ENCODE measurements at places on chromosomes 12 and 14. TPM values are rescaled to one million over a fixed set of nuclear protein-coding genes. Genes with fewer than 3 reads are reported as not detected.
A peak's percentile ranks its signal among the peaks of the same experiment; 100 is the strongest.

DNA sequence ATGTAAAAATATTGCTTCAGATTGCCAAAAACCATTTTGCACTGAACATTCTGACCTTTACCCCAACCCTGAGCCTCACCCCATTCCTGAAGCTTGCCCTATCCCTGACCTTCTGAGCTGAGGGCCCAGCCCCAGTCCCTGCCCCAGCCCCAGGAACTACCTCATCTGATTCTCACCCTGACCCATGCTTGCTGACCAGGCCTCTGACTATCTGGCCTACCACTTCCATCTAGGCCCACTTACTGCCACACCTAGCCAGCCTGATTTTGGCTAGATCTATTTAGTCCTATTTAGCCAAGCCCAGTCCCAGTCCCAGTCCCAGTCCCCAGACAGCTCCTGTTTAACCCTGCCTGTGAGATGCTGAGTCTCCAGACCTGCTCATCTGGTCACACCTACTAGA, 33.6 kb downstream of the OR10P1 start:
- peak overlapping the region; percentile 66 for H3K27ac ChIP-seq
- no peaks in the 10 kb centered on the region for H3K36me3 ChIP-seq
- peaks cover 5% of the 10 kb centered on the region for H3K4me1 ChIP-seq
- no peak for DNase-seq
- H3K4me3 ChIP-seq: no peak overlapping the region

DNA sequence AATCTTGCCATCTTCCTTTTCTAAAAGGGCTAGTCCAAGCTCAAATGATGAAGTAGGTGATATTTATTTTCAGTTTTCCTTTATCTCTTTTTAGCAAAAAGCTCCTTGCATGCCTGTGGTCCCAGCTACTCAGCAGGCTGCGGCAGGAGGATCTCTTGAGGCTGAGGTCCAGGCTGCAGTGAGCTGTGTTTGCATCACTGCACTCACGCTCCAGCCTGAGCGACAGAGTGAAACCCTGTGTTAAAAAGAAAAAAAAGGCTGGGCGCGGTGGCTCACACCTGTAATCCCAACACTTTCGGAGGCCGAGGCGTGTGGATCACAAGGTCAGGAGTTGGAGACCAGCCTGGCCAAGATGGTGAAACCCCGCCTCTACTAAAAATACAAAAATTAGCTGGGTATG, 5.0 kb downstream of the TMEM116 start:
- H3K36me3 ChIP-seq: peaks cover 3% of the 10 kb centered on the region
- peaks cover 34% of the 10 kb centered on the region for H3K4me1 ChIP-seq
- no peaks in the 10 kb centered on the region for H3K27me3 ChIP-seq
- no peak overlapping the region for H3K4me3 ChIP-seq
- peak overlapping the region; percentile 83 for H3K27ac ChIP-seq

Gene KRT7
- 18.2 TPM for total RNA-seq

DNA sequence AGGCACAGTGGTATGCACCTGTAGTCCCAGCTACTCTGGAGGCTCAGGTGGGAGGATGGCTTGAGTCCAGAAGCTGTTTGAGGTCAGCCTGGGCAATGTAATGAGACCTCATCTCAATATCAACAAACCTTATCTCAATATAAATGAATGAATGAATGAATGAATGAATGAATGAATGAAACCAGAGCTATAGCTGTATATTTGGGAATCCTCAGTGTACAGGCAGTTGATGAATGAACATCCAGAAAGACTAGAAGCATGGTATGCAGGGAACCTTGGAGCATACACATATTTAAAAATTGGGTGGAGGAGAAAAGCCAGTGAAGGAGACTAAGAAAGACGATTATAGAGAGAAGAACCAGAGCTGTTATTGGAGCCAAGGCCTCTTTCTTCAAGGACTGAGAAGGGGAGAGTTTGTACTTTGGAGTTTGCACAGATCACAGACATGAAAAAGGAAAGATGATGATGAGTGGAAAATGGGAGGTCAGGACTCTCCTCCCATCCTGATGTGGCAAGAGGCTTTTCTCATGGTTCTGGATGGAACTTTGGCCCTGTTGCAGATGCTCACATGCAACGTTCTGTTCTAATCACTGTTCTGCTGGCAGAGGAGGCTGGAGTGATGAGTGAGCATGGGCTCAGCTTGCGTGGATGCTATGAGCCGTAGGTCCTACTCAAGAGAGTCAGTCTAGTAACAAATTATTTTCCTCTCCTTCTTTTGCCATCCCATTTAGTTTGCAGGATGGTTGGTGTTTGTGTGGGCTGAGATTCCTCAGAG, 114.4 kb downstream of the PRKCH start:
- no peak overlapping the region for H3K4me3 ChIP-seq
- H3K27ac ChIP-seq: no peak overlapping the region
- peaks cover 21% of the 10 kb centered on the region for H3K4me1 ChIP-seq

DNA sequence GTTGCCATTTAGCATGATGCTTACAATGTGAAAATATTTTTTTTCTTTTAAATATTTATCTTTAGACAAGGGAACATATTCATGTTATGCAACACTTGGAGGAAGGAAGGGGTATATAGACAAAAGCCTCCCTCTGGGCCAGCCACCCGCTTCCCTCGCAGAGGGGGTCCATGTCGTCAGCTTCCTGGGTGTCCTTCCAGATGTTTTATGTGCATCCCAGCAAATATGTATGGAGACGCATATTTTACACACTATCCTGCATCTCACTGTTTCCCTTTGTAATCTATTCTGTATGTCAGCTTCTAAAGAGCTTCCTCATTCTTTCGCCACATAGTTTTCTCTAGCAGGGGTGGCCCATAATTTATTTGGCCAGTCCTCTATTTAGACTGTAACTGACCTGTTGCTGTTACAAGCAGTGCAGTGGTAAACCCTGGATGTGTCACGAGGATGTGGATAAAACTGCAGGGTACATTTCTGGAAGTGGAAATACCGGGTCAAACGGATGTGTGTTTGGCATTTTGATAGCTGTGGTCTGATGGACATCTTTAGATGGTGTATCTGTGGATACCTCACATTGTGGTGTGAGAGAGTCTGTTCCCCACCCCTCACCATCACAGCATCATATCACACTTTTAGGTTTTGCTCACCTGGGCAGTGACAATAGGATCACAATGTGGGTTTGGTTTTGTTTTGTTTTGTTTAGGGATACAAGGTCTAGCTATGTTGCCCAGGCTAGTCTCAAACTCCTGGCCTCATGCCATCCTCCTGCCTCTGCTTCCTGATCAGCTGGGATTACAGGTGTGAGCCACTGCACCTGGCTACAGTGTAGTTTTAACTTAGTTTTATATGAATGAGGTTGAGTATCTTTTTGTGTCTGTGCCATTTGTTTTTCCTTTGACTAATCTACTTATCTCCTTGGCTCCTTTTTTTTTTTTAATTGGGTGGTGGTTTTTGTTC, 31.6 kb downstream of the FAM222A start:
- no peak overlapping the region for H3K27ac ChIP-seq
- no peaks in the 10 kb centered on the region for H3K36me3 ChIP-seq
- no peak overlapping the region for H3K4me3 ChIP-seq
- peaks cover 5% of the 10 kb centered on the region for H3K27me3 ChIP-seq
- peaks cover 5% of the 10 kb centered on the region for H3K4me1 ChIP-seq

DNA sequence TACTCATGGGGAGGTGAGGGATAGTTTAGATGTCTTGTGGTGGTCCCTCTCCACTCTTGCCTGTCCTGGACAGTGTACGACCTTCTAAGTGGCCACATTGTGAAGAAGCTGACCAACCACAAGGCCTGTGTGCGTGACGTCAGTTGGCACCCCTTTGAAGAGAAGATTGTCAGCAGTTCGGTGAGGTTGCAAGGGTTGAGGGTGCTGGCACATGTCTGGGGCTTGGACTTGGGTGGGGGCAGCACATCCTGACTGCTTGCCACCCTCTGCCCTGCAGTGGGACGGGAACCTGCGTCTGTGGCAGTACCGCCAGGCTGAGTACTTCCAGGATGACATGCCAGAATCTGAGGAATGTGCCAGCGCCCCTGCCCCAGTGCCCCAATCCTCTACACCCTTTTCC, 7.6 kb upstream of the FITM1 start:
- no peaks in the 10 kb centered on the region for H3K4me1 ChIP-seq
- no peak overlapping the region for H3K4me3 ChIP-seq
- peaks cover 21% of the 10 kb centered on the region for H3K36me3 ChIP-seq
- peak overlapping the region; percentile 46 for H3K27ac ChIP-seq
- no peak for DNase-seq

Gene CDKL1
- total RNA-seq: 1.5 TPM

Gene CLEC2A
- not detected for total RNA-seq

- H3K4me1 ChIP-seq: no peaks in the 10 kb centered on the region
- H3K36me3 ChIP-seq: no peaks in the 10 kb centered on the region
- DNase-seq: no peak
- H3K4me3 ChIP-seq: no peak overlapping the region
Measured at GRCh38 chr12:45540661-45541341, 188.7 kb upstream of the ARID2 start.

Gene KCNA5
- 0.72 TPM for total RNA-seq

DNA sequence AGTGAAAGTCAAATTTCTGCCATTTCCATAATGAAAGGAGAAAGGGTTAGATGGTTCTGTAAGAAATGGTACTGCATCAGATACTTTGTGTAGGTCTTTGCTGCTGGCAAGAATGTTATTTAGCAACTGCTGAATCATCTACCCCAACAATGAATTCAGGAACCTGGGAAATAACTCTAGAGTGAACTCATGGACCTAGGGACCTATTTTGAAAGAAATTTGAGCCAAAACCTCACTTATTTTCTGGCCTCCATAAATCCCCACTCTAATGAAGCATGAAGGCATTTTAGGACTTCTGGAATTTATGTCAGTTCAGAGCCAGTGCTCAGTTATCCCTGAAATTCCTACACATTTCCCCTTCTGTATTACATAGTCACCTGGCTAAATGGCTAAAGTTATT, 50.9 kb upstream of the CPNE8 start:
- no peaks in the 10 kb centered on the region for H3K4me1 ChIP-seq
- H3K27ac ChIP-seq: no peak overlapping the region

Measured in progenitor cell of endocrine pancreas (in vitro differentiated cells).